ENCODE measurements at places on chromosomes 11 and 22.
A peak's percentile ranks its signal among the peaks of the same experiment; 100 is the strongest.

DNA sequence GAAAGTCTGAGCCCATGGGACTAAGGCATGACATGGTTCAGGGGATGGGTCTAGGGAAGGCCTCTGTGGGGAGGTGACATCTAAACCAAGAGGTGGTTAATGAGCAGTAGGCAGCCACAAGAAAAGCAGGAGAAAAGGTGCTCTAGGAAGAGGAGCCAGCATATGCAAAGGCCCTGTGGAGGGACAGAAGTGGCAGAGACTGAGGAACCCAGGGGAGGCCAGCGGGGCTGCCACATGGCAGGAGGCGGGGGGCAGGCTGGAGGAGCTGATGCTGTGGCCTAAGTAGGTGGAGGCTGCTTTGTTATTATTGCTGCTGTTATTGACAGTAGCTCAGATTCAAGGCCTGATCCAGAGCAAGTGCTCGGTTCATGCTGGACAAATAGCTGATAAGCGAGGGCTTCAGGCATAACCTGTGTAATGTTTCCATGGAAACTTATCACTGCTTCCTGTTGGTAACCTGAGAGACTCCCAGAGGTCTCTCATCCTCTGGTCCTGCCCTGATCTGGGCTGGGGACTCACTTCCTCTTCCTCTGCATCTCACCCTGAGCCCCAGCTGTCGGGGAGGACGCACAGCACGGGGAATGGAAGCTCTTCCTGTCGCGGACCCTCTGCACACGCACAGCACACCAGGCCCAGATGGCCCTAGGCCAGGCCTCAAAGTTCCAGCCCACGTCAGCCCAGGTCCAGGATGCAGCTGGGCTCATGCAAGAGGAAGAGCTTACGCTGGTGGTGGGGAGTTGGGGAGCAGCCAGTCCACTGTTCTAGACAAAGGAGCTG, 75.2 kb upstream of the TP53I11 start:
- DNase-seq, result no peak

DNA sequence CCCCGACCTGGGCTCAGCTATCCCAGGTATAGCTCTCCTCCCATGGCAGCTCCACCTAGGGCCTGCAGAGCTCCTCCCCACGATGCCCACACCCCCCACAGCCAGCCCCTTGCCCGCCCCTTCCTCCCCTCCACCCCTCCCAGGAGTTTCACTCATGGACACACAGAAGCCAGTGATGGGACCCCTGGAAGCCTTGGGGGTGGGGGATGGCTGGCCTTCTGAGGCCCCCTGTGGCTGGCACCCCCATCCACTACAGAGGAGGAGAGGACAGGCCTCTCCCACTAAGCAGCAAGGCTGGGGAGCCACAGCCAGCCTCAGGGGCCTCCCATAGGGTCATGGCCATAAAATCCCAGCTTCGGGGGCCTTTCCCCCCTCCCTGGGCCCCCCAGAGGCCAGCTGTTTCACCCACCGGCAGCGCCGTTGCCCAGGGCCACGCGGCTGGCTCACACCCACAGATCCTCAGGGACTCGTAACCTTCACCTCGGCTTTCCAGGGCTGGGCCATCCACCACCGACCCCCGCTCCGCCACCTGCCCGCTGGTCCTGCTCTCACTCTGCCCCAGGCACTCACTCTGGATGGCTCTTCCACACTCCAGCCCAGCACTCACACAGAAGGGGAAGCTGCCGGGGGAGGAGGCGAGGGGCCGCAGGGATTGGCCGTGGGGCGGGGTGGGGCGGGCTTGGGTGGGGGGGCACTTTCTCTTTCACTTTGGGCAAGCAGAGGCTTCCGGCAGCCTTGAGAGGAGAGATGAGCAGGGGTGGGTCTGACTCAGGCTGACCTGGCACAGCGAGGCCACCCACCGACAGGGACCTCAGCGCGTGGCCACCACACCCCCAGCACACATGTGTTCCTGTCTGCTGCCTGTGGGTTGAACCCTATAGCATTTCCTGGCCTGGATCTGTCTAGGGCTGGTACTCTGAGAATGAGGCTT, 2.2 kb downstream of the SLC25A22 start:
- peak; percentile 91 for DNase-seq

DNA sequence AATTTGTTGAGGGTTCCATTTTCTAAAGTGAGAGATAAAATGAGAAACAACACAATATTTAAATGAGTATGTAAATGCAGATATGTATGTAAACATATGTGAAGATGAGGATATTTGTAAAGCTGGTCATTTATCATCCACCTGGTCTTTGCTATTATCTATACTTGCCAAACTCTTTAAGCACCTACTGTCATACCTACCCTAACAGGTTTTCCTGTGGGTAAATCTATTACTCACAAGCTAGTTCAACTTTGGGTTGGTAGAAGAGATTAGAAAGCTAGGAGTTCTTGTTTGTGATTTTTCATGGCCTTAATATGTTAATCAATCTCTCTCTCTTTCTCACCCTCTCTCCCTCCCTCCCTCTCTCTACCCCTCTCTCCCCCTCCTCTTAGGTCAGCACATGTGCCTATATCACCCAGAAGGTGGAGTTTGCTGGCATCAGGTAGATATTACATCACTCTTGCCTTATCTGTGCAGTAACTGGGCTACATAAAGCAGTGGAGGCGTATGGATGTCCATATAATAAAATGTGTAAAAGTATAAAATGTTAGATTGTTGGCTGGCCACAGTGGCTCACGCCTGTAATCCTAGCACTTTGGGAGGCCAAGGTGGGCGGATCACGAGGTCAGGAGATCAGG, 14.7 kb downstream of the DEPDC5 start:
- DNase-seq, result no peak

DNA sequence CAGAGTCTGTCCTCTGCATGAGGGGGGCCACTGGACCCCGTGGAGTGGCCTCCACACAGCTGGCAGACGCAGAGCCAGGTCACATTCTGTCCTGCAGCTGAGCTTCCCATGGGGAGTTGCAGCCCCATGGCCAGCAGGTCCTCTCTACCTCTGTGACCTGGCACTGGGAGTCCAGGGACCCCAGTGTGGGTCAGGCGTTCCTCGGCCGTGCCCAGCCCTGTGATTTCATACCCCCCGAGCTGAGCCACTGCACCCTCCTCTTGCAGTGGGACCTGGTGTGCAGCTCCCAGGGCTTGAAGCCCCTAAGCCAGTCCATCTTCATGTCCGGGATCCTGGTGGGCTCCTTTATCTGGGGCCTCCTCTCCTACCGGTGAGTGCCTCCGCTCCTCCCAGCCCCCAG, 32.2 kb upstream of the SLC22A12 start:
- DNase-seq, result no peak

GRCh38 chr11:82046778-82047177, 686.9 kb downstream of the FAM181B start:
- DNase-seq, result no peak

- no peak for DNase-seq
These were observed 14.1 kb downstream of the RHBDD3 start for GRCh38 chr22:29253561-29254285.

GRCh38 chr11:826227-826621, 1.5 kb upstream of the CRACR2B start:
- no peak for DNase-seq

- peak; percentile 62 for DNase-seq
These were observed at the start of gene VEGFB for GRCh38 chr11:64233913-64234586. VEGFB (plus strand) TSS chr11:64234584; CDS start chr11:64234834, 250 bp downstream.

DNA sequence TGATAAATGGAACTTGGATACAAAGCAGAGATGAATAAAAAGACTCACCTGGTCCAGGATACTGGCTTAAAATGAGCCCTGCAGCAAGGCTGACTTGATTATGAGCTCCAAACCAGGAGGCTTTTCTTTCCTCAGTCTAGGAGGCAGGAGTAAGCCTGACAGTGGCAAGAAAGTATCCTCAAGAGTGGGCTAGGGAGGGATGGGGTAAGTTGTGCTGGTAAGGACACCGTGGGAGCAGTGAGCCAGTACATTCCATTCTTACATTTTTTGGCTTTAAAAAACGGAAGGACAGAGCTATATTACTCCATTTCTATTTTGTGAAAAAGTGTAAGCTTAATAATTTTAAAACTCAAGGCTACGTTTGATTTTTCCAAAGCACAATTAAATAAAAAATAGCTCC, 187.1 kb upstream of the DDI1 start:
- no peak for DNase-seq

- DNase-seq, result peak; percentile 83
These were observed 53.0 kb downstream of the OSBPL5 start for GRCh38 chr11:3111919-3112690.

- DNase-seq, result no peak
These were observed 10.9 kb downstream of the MUC2 start for GRCh38 chr11:1085440-1086170.

GRCh38 chr11:71066311-71066710, 186.1 kb downstream of the SHANK2 start:
- no peak for DNase-seq

DNA sequence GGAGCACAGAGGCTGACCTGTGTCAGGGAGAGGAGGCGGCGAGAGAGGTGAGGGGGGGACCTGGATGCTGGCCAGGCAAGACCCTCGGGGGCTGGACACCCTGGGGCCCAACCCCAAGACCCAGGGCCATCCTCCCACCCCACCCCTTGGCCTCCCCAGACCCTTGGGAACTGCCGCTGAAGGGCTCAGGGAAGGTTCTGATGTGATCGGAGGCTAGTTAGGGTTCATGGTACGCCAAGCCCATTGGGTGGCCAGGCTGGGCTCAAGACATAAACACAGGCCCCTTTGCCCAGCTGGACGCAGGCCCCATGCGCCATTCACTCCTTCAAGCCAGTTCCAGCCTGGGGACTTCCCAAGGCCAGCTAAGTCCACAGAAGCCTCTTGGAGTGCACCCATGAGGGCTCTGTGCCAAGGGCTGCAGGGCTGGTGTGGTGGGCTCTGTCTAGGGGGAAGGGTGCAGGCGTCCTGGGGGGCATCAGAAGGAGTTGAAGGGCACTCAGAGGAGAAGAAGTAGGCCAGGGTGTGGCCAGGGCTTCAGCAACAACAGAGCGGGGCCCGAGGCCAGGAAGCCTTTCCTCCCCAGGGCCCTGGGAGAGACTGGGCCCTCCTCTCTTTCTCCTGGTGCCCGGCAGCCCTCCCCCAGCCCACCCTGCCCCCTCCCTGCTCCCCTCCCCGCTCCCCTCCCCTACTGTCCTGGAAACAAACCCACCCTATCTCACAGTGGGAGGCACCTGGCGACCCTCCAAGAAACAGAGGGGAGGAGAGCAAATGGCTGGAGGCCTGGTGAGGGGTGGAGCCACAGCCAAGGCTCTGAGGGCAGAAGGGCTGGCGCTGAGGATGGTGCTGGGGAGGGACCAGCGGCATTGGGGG, 12.9 kb downstream of the TSPAN32 start:
- no peak for DNase-seq

GRCh38 chr22:42926768-42927167, 69.7 kb upstream of the ARFGAP3 start:
- DNase-seq, result no peak

DNA sequence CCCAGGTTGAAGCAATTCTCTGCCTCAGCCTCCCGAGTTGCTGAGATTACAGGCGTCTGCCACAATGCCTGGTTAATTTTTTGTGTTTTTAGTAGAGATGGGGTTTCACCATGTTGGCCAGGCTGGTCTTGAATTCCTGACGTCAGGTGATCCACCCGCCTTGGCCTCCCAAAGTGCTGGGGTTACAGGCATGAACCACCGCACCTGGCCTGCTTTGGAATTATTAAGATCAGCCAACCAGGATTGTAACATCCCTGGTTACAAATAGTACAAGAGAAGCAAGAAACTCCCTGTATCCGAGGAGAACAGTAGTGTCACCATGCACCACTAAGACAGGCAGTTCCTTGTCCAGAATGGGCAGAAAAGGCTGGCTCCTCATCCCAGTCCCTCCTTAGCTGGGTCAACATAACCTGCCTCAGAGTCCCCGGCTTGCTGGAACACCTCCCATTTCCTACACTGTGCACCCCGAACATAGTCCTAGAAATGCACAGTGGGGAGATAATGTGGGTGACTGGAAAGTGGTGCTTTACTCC, 77.2 kb upstream of the INCENP start:
- DNase-seq, result no peak

- DNase-seq, result no peak
These were observed 42.6 kb downstream of the ZNF215 start for GRCh38 chr11:6968816-6969215.

GRCh38 chr22:30872285-30873041, 96.1 kb downstream of the MORC2 start:
- DNase-seq, result no peak

- DNase-seq, result no peak
These were observed 95.7 kb downstream of the PDE2A start for GRCh38 chr11:72578566-72578965.

DNA sequence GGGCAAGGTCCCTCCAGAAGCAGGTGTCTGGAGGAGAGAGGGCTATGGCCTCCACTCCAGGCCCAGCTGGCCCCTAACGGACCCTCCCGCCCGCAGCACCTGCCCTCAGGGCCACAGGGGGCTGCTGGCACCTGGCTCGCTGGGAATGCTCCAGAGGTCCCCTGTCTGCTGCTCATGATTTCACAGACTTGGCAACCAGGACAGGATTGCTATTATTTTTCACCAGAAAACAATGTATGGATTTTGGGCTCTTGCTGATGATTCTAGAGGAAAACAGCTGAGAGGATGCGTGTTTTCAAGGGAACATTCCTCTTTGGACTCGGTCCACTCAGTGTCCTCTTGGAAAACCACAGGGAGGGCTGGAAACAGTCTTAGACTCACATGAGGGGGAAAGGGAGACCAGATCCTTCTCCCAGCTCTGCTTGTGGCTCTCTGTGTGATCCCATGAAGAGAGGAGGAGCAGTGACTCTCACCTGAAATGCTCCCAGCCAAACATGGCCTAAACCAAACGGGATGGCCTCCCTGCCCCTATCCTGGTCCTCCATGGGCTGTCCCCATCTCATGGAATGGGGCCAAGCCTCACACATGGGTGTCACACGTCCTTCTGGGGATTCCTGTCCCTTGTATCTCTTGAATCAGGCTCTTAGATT, 15.8 kb downstream of the MYEOV start:
- DNase-seq, result no peak

GRCh38 chr22:47564651-47565434, 802.4 kb downstream of the TBC1D22A start:
- DNase-seq, result no peak

- DNase-seq, result peak; percentile 52
These were observed 30.2 kb upstream of the SWAP70 start for GRCh38 chr11:9633679-9634078.

- DNase-seq, result no peak
These were observed 38.7 kb downstream of the CD82 start for GRCh38 chr11:44604171-44604581.

DNA sequence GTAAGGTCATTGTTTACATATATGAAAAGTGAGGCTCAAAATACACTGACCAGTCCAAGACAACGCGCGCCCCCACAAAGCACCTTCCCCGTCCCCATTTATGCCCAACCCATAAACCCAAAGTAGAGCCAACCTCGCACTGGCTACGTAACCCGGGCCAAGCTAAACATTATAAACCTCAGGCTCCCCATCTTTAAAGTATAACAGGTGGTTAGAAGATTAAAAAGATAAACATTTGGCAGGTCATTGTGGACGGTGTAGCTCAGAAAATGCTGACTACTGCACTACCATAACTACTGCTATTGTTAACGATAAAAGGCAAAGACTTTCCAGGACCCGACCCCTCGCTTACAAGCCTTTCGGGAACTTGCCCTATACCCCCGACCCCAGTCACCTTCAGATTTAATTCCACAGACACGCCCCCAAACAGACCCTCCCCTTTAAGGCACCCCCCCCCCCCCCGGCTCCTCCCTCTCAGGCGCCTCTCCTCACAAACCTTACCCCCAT, 470 bp downstream of the NUMA1 start:
- no peak for DNase-seq

Data from inflammatory macrophage (primary cell).